ENCODE measurements at places on chromosomes 4 and X.

DNA sequence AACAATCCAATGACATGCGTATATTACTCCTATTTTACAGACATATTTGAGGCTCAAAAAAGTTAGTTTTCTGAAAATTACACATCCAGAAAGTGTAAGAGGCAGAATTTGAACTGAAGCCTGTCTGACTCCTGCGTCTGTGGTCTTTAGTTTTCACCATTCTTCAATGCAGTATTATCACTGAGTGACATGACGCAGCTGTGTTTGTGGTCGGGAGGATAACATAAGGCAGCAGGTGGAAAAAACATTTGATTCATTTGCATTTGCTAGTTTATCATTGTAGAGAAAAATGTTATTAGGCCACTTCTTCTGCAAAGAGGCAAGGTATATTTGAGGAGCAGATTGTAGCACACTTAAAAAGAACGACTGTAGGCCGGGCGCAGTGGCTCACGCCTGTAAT is 186.7 kb downstream of the TENM3 start:
- DNase-seq: no peak

DNA sequence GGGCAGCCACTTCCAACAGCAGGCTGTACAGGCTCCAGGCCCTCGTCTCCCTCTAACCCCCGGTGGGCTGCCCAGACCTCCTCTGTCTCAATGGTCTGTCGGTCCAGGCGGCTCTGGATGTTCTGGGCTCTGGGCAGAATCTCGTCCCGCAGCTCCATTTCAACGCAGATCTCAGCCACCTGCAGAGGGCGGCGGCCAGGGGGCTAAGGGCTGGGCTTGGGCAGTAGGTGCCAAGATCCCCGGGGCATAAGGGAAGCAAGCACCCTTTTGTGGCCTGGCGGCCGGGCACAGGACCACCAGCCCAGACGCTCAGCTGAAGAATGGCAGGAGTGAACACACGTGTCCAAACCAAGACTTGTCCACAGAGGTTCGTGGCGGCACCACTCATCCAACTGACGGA is 9.2 kb downstream of the AVPR2 start:
- no peak for DNase-seq

GRCh38 chr4:47784222-47784621 is 53.6 kb downstream of the CORIN start:
- no peak for DNase-seq

- DNase-seq: no peak
These were observed 583 bp downstream of the RASL11B start for GRCh38 chr4:52862639-52863161.

- DNase-seq: no peak
These were observed 622.1 kb downstream of the SPRY1 start for GRCh38 chr4:124018383-124019317.

DNA sequence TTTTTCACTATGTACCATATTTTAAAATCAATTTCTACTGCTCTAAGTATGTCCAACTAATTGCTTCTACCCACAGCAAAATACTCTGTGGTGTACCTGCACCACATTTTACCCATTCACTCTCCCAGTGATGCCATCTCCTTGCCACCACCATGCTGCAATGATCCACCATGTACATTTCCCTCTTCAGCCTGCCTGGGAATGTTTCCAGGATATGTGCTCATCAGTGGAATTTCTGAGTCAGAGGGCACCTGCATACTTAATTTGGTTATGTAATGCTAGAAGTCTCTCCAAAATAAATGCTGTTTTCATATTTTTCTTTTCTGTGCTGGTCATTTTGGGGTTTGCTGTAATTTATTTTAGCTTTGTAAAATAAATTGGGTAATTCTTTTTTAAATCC is 33.2 kb upstream of the OCIAD2 start:
- no peak for DNase-seq

DNA sequence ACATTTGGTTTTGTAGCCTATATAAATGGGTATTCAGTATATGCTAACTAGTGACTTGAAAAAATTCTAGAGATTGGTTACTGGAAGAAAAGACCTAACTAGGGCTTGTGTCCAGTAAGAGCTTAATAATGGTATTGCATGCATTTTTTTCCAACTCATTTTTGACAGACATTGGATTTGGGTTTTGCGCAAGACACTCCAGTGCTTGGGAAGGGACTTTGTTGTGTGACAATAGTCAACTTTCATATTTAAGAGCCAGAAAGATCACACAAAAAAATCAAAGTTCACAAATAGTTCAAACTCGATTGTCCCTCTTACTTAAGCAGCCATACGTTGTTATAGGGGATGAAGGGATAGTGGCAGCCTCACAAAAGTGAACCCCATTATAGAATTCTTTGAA is 1.2 kb upstream of the HSD17B11 start:
- no peak for DNase-seq

DNA sequence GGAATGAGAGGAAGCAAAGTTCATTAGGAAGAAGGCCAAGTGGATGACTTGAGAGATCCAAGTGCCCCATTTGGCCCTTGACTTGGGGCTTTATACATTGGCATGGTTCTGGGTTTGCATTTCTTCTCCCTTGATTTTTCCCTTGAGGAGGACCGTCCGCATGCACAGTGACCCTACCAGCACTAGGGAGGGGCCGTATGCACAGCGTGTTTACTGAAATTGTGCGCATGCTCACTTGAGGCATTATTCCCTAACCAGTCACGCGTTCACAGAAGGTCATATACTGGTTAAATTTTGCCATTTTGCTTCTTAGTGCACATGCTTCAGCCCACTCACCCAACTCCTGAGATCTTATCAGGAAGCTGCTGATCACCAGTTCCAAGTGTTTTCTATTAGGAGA is 35.1 kb downstream of the PAGE2 start:
- no peak for DNase-seq

GRCh38 chr4:113699772-113700171 is 61.8 kb downstream of the CAMK2D start:
- DNase-seq: no peak

DNA sequence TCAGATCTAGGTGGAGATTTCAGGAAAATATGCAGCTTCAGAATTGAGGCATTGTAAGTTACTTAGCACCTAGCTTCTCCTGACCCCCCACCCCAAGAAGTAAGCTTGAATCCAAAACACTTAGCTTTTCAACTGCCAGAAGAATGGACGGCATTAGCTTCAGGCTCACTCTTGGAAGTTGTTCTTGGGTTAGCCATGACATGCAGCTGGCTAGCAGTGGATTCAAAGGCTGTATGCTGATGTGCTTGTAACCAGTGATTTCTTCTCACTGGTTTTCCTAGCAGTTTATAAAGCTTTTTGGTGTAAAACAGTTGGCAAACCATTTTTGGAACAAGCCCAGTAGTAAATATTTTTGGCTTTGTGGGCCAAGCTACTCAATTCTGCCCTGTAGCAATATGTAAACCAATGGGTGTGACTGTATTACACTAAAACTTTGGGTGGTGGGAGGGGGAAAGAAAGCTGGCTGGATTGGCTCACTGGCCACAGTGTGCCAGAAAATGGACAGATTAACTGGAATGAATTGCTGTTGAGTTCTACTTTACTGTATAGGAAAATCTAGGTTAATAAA is 85.6 kb downstream of the SHROOM2 start:
- DNase-seq: no peak

- no peak for DNase-seq
These were observed 272.7 kb upstream of the PCDH18 start for GRCh38 chr4:137804906-137805495.

- no peak for DNase-seq
These were observed 371.6 kb upstream of the EMCN start for GRCh38 chr4:100889401-100889800.

DNA sequence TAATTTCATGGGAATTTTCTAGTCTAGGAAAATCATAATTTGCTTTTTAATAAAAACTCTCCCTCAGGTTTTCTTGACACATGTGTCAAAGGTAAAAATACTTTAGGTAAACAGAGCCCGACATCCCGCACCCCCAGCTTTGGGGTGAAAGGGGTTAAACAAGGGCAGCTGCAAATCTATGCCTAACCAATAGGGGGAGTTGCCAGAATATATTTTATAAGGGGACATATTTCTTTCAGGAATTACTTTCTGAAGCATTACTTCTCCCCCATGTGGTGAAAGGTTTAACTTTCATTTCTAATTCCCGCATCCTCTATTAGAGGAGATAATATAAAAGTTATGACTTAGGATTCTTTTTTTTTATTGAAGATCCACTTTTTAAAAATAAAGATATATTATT is 53.9 kb upstream of the HEPH start:
- peak; percentile 28 for DNase-seq

GRCh38 chr4:102836596-102836995 is 9.2 kb upstream of the UBE2D3 start:
- DNase-seq: no peak

- DNase-seq: no peak
These were observed 776.7 kb upstream of the GRID2 start for GRCh38 chr4:91527056-91527455.

- no peak for DNase-seq
These were observed 79.5 kb upstream of the SCOC start for GRCh38 chr4:140293979-140294378.

DNA sequence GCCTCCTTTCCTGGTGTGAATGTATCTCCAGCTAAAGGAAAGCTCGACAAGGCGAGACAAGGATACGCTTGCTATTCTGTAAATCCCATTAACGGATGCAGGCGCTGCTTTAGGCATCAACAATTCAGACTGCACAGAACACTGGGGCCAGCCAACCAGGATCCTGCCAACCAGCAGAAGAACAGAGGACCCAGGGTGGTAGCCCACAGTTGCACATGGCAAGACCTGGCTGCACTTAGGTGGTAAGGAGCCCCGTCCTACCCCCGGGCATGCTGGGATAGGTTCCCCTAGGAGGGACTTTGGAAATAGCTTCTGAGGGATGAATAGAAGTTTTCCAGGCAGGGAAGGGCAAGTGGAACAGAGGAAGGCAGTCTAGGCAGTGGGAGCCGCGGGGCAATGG is 20.7 kb downstream of the PSAPL1 start:
- no peak for DNase-seq

DNA sequence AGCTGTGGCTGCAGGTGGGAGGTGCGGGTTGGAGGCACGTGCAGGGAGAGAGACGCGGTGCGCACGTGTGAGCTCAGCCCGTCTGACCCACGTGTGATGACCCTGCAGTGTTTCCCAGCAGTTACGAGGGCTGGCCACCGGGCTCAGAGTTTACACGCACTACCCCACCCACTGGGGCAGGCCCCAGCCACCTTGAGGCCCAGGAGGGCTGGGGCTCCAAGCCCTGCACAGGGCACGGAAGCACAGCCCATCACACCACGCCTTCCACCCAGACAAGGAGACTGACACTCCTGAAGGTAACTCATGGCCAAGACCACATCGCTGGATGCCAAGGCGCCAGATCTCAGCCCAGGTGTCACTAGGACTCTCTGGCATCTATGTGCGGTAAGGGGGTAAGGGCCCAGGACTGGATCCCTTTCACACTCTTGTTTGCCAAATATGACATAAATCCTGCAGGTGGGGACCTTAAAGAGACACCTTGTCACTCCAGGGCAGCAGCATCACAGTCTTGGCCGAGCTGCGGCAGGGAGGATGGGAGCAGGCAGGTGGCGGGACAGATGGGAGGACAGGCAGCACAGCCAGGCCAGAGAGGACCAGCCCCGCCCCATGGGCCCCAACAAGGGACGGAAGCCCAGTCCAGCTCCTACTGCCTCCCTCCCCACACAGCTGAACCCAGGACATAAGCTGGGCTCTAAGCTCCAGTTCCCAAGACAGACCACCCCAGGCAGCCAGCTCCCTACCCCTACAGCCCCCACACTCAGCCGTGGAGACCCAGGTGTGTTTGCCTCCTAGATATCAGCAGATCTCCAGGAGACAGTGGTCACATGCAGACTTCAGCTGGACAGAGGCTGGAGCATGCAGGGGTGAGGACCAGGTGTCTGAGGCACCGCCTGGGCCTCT is 56.8 kb downstream of the ZFYVE28 start:
- DNase-seq: no peak

GRCh38 chrX:109830157-109830703 is 97.2 kb upstream of the ACSL4 start:
- no peak for DNase-seq

DNA sequence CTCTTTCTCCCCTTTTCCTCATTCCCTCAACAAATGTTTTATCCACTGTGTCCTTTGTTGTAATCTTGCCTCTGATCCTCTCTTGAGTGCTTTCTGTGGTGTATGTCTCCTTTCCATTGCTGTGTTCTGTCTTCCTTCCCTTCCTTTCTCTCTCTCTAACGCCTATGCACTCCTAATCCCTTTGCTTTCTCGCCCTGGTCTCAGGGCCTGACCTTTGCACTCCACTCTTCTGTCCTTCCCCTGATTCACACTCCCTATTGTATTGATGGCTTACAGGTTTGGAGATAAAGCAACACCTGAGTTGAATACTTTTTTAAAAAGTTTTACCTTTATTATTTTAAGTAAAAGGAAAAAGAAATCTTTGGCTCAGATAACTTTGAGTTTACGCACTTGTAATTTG is 15.6 kb upstream of the SCOC start:
- no peak for DNase-seq

- DNase-seq: no peak
These were observed 42.3 kb downstream of the ATRX start for GRCh38 chrX:77743720-77744119.

DNA sequence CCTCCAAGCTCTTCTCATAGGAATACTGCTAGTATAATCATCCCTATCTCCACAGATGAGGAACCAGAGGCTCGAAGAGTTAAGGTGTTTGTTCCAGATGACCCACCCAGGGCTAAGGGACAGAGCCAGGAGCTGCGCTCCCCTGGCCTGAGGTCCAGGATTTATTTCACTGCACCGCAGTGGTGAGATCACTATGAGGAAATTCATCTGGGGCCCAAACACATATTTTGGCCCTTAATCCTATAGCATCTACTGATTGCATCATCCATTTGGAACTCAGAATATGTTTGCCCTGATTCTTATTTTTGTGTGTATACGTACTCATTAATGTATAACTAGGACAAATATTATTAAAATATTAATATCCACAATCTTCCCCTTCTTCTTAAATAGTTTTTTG is 100.1 kb upstream of the RBPJ start:
- DNase-seq: no peak

- DNase-seq: no peak
These were observed 49.8 kb downstream of the FNIP2 start for GRCh38 chr4:158818560-158819140.

DNA sequence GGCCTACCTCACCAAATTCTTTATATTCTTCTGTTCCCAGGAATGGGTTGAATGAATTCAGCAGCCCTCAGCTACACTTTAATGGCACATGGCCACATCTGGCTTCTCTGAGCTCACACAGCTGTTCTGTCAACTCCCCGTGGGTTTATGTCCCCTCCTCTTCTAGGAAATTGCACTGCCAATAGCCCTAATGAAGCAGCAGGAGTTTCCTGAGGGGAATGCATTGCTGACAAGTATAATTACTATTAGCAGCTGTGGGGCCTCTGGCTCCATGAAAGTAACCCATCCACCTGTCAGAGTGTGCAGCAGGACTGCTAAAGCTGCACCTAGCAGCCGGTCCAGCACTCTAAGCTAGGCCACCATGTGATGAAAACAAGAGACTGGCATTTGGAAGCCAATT is 50.3 kb downstream of the FTHL17 start:
- no peak for DNase-seq

- no peak for DNase-seq
These were observed 195.6 kb downstream of the NPNT start for GRCh38 chr4:106090826-106091225.

All from colonic mucosa (tissue), 4 donors.